ENCODE measurements at places on chromosomes 5 and 9.

DNA sequence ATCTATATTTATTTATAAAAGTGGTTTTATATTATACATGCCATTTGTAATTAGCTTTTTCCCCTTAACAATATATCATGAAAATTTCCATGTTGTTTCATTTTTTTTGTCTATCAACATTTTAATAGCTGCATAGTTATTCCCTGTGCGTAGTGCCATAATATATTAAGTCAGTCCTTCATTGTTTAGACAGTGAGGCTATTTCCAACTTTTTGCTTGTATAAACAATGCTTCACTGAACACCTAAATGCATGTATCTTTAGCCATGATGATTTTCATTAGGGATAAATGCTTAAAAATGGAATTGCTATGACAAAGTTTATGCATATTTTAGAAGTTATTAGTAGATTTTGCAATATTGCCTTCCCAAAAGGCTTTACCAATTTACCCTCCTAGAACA lies 80.7 kb upstream of the STC2 start:
- DNase-seq: no peak

GRCh38 chr9:2824564-2824963 lies 19.3 kb downstream of the PUM3 start:
- no peak for DNase-seq

DNA sequence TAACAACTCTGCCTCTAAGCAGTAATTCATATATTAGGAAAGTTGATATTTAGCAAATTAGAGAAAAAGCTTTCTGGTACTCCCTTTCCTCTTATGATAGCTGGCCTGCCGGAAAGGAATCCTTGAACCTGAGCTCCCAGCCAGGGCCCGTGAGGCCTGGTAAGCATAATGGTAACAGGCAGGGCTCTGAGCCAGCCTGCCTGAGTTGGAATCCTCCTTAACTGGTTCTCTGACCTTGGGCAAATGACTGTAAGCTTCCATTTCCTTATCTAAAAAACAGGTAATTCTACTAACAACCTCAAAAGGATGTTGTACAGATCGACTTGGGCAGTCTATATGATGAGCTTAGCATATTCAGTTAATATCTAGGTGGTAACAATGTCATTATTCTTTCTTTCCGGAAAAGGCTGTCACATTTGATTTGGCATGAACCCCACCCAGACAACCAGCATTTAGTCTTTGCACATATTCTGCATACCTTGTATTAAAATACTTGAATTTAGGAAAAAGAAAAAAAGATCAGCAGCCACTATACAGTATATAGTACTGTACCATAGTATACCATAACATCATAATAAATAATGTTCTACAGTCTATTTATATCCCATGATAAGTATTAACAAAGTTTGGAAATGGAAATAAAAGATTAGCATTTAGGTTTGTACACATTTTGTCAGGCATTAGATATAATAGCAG lies 55.7 kb upstream of the MAP3K1 start:
- no peak for DNase-seq

DNA sequence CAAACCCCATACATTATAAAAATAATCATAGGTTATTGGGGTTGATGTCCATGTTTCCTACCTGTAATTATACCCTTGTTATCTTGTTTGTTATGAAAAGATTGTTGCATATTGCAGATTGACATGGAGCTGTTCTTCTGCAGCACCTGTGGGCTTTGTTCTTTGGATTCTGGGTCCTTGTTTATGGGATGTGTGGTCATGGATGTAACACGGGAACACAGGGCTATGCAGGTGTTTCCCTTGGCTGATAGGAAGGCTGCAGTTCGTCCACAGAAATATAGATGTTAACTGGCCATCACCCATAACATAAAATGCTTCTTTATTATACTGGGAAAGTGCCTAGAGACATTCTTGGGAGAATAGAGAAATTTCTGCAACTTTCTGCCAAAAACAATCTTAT lies 77.9 kb downstream of the FBXL7 start:
- DNase-seq: no peak

GRCh38 chr5:103208460-103208859 lies 50.1 kb upstream of the MACIR start:
- no peak for DNase-seq

DNA sequence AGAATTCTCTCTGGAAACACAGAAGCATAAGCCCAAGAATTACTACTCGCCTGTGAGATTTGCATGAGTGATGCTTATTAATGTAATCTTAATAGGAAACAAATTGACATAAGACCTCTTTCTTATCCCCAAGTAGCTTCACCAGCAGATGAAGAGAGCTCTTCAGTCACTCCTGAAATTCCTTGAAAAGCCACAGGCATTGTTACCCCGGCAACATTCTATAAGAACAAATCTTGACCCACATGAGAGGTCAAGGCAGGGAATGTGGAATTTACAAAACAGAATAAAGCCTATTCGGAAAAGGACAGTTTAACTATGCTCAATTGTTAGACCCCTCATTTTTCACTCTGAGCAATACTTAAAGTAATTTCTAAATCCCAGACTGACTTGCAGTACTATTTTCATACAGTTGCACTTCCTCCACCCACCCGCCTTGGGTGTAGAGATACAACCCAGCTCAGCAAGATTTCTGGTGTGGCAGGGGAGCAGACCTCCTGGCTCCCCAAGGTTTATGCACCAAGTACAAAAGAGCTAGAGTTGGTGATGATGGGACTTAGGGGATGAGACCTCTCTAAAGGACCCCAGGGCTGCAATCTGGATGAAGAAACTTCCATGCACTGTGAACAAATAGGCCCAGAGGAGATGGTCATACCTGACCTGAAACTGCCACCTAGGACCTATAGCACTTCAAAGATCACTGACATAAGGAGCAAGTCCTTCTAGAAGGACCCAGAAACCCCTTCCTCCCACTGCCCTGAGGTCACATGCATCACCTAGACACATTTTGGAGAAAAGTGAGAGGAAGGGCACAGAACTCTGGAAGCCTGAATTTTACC lies 242.1 kb downstream of the ZNF608 start:
- DNase-seq: no peak

- DNase-seq: no peak
These were observed 153.5 kb upstream of the KIF2A start for GRCh38 chr5:62152394-62153087.

GRCh38 chr9:18208166-18209059 lies 265.5 kb upstream of the ADAMTSL1 start:
- no peak for DNase-seq

GRCh38 chr5:12330993-12331588 lies 426.8 kb upstream of the CTNND2 start:
- DNase-seq: no peak

DNA sequence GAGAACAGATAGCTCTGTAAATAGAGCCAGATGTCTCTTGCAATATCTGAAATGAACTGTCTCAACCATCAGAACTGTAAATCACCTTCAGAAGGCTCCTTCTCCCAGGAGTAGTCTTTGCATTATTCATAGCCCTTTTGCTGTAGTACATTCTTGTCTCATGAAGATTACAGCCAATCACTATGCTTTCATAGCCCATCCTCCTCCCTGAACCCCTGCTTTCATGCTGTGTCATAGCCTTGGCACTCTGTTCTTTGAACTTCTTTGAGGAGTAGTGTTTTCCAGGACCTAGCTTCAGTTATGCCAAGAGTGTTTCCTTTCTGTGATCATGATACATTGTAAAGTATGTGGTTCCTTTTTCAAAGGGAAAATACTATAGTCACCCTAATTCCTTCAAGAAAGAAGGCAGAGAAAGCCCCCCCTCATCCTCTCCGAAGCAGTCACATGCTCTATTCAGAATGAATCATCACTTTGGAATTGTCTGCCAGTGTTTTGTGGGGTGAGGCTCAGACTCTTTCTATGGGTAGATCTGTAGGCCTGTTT lies 61.1 kb downstream of the GRIA1 start:
- no peak for DNase-seq

DNA sequence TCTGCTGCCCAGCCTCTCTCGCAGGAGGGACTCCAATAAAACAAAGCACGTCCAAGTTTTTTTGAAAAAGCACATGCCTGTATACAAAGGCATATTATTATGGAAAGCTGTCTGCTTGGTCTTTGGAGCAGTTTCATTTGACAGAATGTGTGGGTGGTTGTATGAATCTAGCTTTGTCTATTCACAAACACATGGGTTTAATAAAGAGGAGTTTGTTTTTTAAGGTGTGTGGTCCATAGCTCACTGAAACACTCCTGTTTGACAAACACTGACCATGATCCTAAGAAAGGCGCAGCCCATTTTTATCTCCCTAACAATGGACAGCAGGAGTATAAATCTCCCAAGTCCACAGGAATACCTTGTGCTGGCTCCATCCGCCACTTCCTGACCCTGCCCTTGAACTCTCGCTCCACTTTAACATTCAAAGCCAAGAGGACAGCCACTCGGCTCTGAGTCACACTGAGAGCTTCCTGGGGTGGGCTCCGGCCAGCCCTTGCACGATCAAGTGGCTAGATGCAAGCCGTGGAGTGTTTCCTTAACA lies 371.9 kb downstream of the EBF1 start:
- no peak for DNase-seq

GRCh38 chr9:4101667-4102066 lies 198.2 kb downstream of the GLIS3 start:
- DNase-seq: no peak

GRCh38 chr5:126613941-126614592 lies 13.3 kb downstream of the PHAX start:
- no peak for DNase-seq

DNA sequence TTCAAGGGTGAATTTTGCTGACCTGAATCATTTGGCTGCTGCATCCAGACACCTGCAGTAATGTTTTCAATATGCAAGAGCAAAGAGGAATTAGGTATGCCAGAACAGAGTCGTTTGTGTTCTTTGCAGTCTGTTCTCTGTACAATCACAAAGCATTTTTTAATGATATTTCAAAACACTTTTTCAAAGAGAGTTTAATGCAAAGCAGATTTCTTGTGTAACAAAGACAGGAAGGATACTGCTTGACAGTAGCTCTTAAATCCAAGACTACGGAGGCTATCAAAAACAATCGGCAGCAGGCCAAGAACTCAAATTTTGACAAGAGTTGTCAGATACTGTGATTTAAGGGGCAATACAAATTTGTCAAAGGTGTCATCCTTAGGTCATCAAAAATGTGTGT lies 341.9 kb downstream of the GADD45G start:
- DNase-seq: no peak

Data from CD8-positive, alpha-beta T cell (primary cell).